ENCODE measurements at places on chromosomes 2 and 18.
A peak's percentile ranks its signal among the peaks of the same experiment; 100 is the strongest.

- DNase-seq = no peak
Observed at GRCh38 chr2:10397878-10398277, 50.2 kb downstream of the ODC1 start.

- DNase-seq = no peak
Observed at GRCh38 chr2:235449568-235449967, 44.3 kb upstream of the AGAP1 start.

DNA sequence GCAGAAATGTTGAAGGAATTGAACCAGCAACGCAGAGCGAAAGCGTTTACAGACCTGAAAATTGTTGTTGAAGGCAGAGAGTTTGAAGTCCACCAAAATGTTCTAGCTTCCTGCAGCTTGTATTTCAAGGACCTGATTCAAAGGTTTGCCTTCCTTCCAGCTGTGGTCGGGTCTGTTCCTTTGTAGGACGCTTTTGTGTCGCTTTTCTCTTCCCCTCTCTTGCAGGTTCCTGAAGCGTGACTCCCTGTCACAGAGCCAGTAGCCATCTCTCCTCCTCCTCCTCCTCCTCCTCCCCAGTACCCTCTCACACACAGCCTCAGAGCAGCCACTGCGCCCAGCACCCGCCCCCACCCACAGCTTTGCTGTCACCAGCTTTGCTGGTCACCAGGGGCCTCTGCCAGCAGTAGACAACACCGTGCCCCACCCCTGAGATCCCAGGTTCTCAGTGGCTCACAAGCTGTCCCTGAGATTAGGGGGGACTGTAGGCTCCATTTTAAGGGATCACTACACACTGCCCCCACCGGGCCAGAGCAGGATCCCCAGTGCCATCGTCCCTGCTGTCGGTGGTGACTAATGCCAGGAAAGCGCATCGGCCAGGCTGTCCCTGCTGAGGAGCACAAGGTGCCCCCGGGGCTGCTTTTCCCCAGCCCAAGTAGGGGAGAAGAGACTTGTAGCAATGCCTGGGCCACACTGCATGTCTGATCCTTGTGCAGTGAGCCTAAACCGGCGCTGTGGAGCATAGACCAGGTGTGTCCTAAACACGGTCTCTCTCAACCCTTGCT is 242.3 kb downstream of the ATAD2B start:
- DNase-seq = peak; percentile 30

GRCh38 chr2:219433666-219434467 is 776 bp upstream of the SPEG start:
- DNase-seq = peak; percentile 83

DNA sequence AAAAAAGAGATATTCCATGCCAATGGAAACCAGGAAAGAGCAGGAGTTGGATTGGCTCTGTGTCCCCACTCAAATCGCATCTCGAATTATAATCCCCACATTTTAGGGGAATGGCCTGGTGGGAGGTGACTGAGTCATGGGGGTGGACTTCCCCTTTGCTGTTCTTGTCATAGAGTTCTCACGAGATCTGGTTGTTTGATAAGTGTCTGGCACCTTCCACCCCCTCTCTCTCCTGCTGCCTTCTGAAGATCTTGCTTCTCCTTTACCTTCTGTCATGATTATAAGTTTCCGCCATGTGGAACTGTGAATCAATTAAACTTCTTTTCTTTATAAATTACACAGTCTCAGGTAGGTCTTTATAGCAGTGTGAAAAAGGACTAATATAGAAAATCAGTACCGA is 355.6 kb downstream of the NBAS start:
- no peak for DNase-seq

DNA sequence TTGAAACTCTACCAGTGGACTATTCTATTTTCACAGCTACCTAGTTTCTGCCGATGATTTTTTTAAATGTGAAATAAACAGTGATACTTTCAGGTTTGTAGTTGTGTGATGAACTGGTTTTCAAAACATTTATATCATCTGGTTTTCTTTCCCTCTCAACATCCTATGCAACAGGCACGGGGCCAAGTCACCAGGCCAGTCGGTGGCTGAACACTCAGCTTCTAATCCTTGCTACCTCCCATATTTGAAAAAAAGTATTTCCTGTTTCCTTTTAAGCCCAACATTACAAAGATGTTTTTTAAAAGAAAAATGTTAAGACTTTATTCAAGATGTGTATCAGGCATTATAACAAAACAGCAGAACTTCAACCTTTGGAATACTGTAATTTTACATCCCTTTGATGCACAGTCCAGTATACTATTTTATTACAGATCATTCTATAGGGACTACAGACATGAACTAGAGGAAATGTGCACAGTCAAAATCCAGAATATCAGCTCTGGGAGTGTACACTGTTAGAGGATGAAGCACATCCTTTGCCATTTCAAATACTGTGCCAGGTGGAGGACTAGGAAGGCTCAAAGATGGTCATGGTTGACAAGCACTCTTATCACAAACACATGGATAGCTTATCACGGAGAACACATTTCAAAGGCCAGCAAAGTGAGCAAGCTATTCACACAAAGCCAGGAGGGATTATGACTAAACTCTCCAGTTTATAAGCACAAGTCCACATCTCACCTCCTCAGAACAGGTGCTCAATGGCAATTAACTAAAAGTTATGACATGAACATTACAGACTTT is 14.6 kb downstream of the MRPL35 start:
- no peak for DNase-seq

GRCh38 chr2:96534701-96535181 is 1.8 kb upstream of the ARID5A start:
- DNase-seq = no peak

GRCh38 chr18:47417807-47418206 is 166.3 kb upstream of the SKOR2 start:
- DNase-seq = no peak

DNA sequence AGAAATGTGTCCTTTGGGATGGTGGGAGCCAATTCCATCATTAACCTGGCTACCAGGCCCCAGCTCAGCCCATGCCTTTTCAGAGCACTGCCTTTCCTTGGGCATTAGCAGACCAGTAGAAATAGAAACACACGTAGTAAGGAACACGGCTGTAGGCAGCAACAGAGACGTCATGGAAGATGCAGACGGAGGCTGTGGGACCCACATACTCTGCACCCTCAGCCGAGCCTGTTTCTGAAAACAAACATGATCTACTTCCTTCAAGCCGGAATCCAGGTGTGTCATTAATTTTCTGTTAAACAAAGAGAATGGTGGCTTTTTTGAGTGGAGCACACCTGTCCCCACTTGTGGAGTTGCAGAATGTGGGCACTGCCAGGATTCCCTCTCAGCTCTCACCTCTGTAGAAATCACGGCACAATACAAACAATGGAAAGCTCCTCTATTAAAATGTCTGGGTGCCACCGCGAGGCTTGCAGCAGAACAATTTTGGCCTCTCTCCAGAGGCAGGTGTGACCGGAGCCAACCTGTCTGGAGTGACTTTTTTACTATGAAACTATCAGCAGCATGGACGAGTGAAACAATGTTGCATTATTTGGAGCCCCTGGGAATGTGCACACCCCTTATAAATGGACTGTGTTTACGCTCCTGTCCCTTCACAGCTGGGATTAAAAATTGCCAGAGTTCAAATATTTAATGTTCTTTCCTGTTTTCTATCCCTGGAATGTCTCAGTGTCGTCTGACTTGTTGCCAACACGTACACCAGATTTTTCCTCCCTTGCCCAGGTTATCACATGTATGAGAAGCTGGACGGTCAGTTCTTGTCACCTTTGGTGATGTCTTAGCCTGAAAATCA is 31.7 kb downstream of the SPP2 start:
- DNase-seq = no peak

DNA sequence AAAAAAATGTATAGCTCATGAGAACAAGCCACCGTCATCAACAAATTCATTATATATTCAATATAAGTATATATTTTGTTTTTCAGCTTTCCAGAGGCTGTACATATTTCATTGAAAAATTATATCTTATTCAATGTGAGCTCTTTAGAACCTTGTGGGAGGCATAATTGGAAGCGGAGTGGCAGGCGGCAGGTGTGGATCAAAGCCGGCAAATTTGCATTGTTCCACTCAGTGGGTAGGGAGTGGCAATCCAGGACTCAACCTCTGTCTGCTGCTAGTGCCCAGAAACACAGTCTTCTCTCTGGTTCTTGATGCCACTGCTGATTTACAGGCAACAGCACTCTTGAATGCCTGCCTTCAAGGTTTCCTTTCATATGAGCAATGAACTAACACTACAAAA is 46.9 kb downstream of the GCA start:
- DNase-seq = no peak

DNA sequence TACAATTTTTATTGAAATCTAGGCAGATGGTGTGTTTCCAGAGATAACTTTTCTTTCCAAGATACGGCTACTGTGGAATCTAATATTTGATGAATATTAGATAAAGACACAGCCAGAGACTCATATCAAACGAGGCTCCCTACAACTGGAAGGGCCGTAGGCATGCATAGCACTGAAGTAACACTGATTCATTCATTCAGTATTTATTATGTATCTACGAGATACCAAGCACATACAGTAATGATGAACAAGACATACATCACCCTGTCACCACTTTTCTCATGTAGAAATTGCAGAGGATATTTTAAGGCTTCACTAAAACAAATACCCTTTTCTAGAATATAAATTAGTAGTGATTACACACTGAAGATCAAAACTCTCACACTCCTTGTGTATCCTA is 74.5 kb downstream of the KCTD18 start:
- no peak for DNase-seq

- no peak for DNase-seq
Observed at GRCh38 chr2:206054952-206055351, 31.0 kb downstream of the INO80D start.

- no peak for DNase-seq
Observed at GRCh38 chr2:234480337-234480736, 16.5 kb downstream of the ARL4C start.

- no peak for DNase-seq
Observed at GRCh38 chr2:66869076-66869475, 434.2 kb downstream of the MEIS1 start.

DNA sequence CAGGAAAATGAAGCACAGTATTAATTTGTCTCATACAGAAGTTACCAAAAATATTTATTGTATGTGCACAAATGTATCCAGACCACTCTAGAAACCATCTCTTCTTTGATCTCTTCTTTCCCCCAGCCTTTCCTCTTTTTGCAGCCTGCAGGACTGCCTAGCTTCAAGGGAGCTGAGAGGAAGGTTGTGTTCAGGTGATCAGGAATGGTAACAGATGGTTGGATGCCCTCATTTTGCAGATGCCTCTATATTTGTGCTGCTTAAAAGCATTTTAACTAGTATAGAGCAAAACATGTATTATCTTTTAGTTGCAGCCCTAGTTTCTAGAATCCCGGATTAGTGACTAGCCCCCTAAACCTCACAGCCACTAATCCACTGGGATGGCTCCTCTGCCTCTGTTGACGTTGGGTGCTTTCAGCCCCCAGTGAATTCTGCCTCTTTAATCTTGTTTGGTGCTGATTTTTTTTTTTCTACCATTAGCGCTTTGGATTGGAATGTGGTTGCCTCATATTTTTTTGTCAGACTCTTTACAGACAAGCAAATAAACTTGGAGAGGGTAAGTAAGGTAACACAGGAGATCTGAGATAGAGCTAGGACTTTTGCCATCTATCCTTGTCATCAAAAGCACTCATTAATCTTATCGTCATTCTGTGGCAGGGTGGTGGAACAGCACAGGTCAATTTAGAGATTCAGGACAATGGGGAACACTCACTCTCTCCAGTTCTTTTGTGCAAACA is 103.8 kb upstream of the NDUFV2 start:
- DNase-seq = peak; percentile 24

- DNase-seq = no peak
Observed at GRCh38 chr18:32276906-32277305, 87.1 kb downstream of the MEP1B start.

DNA sequence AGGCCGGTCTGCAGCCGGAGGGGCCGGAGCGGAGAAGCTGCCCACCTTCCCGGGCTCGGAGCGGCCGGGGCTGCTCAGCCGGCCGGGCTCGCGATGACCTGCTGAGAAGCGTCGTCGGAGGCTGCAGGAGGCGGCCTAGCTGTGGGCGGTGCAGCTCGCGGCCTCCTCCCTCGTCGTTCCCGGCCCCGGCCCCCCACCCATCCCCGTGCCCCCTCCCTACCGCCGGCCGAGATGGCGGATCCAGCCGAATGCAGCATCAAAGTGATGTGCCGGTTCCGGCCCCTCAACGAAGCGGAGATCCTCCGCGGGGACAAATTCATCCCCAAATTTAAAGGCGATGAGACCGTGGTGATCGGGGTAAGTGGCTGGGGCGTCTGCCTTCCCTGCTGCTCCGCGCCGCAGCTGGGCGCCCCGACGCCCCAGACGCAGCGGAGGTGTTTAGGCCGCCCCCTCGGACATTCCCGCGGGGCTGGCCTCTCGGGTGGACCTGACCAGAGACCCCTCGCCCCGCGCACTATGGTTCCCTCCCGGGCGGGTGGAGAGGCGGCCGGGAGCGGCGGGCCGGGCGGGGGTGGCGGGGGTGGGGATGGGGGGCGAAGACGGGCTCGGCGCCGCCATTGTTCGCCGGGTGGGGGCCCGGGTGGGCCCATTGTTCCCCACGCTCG is 492 bp downstream of the KIF5C start:
- DNase-seq = no peak

- DNase-seq = no peak
Observed at GRCh38 chr2:208062961-208063360, 37.6 kb upstream of the PLEKHM3 start.

DNA sequence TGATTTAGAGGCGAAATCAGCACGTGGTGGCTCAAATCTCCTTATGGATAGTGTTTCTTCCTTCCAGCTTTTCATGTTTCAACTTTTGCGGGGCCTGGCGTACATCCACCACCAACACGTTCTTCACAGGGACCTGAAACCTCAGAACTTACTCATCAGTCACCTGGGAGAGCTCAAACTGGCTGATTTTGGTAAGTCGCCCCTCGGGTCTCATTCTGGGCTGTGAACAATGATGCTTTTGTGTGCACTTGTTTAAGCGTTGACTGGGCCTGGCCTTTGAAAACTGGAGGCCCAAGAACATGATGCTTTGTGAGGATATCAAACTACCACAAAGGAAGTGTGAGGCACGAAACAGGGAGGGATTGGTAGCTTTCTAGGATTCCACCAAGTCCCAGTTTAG is 27.4 kb downstream of the CDK15 start:
- peak; percentile 49 for DNase-seq

DNA sequence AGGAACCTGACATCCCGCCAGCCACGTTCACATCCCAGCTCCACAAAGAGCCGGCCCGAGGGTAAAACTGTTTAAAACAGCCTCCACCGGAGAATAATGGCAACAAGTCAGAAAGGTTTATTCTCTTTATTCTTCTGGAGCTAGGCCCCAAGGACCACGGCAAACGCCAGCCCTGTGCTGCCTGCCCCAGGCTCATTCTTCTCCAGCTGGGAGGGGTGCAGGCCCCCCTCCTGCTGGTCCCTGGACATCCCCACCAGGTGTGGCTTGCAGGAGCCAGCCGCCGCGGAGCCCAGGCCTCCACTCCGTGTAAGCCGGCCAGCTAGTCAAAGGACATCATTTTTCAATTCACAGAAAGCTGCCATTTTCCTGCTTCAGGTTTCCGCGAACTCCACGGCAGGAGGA is 65.8 kb upstream of the SALL3 start:
- no peak for DNase-seq

DNA sequence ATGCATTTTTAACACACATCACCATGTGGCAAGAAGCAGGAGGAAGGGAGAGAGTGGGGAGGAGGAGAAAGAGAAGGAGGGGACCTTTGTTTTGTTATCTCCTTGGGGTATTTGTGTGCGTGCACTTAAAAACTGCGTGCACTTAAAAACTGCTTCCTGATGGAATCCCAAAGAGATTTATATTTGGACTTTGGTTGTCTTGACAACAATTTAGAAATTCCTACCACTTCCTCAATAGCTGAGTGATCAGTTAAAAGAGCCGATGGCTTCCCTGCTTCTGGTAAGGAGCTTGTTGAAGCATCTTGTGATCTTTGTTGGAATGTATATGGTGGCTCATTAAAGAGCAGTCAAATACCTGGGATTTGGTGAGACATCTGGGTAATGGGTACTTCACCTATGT is 4.5 kb downstream of the RAB31 start:
- no peak for DNase-seq

Data from neural progenitor cell (in vitro differentiated cells).